ENCODE measurements at places on chromosomes 6 and 20.

DNA sequence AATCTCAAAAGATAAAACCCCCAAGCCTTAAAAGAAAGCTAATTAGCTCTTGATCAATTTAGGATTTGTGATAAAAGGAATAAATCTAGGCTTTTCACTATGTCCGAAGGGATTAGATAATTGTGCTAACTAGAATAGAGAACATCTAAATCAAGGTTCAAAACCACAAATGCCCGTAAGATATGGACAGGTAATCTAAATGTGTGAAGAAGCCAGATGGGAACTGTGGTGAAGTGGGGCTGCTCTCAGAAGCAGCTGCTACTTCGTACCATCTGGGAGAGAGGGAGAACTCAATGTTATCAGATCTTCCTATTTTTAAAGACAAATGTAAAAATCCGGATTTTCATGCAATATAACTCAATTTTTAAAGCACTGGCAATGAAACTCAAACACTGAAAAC is 44.2 kb downstream of the NCOA6 start:
- DNase-seq, result no peak

DNA sequence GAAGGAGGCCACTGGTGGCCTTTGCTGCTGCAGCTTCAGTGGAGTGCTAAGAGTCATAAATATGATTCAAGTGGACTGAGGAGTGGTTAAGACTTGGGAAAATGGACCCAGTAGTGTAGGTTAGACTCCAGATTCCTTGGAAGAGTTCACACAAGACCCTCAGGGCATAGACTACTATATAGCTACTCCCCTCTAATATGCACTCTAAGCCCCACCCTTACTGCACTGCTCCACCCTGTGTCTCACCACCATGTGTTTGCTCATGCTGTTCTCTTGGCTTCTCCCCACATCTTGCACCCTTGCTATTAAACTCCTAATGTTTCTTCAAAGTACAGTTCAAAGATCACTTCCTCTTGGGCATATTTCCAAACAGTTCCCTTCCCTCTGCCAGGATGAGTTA is 5.7 kb downstream of the KCNQ5 start:
- DNase-seq, result no peak

DNA sequence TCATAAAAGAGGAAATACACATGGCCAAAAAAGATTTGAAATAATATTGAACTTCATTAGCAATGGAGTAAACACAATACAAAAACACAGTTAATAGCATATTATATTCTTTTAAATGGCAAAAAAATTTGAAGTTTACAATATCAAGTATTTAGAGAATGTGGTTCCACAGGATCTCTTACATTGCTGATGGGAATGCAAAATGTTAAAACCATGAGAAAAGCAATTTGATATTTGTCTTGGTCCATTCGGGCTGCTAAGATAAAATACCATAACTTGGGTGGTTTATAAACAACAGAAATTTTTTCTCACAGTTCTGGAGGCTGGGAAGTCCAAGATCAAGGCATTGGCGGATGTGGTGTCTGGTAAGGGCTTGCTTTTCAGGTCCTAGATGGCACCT is 154.0 kb upstream of the PLN start:
- DNase-seq, result no peak

DNA sequence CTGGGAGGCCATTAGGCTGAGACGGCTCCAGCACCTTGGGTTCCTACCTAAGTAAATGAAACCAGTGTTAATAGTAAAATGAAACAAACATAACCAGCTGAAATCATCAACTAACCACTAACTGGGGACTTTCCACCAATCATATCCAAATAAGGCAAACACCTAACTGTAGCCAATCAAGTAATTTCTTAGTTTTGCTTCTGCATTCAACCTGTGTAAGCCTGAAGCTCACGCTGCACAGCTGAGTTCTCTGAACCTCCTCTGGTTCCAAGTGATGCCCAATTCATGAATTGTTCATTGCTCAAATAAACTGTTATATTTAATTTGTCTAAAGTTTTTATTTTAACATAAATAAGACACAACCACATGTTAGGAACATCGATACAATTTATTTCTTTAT is 22.5 kb downstream of the KLHL32 start:
- DNase-seq, result no peak

- DNase-seq, result no peak
These were observed 318.2 kb downstream of the SAMD5 start for GRCh38 chr6:147826698-147827097.

DNA sequence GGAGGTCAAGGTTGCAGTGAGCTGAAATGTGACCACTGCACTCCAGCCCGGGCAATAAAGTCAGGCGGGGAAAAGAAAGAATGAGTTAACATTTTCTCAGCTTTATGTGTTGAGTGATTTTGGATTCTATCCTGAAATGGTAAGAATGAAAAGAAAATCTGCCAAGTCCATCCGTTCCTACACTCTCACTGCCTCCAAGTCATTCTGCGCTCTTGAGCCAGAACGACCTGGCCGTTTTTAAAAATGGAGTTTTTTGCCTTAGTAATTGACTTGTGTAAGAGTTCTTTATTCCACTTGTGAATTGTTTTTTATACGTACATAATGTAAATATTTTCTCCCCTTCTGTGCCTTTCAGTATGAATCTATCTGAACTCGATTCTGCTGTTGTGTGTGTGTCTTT is 28.7 kb downstream of the DNAJC5 start:
- no peak for DNase-seq

DNA sequence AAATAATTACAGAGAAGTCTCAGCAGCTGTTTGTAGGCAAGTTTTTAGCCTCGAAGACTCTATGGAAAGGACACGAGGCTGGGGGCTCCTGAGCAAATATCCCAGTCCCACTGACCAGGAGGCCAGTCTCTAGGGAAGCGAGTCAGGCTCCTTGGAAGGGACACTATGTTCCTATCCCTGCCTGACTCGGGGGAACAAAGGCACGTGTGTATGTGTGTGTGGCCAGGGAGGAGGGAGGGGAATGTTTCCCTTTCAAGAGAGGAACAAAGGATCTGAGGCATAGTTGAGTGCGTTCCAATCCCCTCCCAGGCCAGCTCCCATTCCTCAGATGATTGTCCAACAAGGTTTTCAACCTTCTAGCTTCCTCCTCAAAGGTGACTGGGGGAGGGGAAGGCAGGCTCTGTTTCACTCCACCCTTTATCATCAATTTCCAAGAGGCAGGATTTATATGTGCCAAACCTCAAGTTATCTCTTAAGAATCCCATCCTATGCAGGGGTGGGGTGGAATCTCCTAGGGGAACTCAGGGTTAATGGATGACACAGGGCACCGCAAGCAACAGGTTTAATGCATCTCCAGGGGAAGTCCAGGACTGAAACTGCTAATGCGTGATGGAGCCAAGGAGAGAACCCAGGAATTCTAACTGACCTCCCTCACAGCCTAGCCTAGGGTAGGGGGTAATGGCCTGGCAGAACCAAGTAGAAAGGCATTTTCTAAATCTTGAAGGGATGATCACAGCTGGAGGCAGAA is 9.9 kb downstream of the BCL2L1 start:
- peak; percentile 64 for DNase-seq

GRCh38 chr6:163175301-163175700 is 239.2 kb upstream of the QKI start:
- DNase-seq, result no peak

GRCh38 chr6:32244946-32245398 is 21.1 kb upstream of the NOTCH4 start:
- DNase-seq, result peak; percentile 17

- peak; percentile 49 for DNase-seq
These were observed 76.6 kb upstream of the CCDC167 start for GRCh38 chr6:37576336-37576737.

- no peak for DNase-seq
These were observed 284.5 kb upstream of the GJE1 start for GRCh38 chr6:141848029-141848890.

DNA sequence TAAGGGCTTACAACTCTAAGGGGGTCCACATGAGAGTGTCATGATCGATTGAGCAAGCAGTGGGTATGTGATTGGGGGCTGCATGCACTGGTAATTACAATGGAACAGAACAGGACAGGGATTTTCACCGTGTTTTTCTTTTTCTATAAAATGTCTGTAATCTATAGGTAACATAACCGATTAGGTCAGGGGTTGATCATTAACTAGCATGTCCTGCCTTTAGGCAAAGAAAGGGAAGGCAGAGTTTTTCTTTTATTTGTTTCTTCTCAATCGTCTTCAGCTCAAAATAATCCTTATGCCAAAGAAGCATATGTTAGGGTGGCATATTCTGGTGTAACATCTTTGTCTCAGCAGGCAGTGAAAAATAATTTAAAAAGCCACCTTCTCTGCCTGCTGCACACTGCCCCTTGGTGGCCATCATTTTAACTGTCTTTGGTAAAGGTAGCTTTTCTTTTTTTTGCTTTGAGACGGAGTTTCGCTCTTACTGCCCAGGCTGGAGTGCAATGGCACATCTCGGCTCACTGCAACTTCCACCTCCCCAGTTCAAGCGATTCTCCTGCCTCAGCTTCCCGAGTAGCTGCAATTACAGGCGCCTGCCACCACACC is 9.7 kb upstream of the CEP43 start:
- no peak for DNase-seq

- no peak for DNase-seq
These were observed 39.9 kb upstream of the RNF8 start for GRCh38 chr6:37313723-37314486.

DNA sequence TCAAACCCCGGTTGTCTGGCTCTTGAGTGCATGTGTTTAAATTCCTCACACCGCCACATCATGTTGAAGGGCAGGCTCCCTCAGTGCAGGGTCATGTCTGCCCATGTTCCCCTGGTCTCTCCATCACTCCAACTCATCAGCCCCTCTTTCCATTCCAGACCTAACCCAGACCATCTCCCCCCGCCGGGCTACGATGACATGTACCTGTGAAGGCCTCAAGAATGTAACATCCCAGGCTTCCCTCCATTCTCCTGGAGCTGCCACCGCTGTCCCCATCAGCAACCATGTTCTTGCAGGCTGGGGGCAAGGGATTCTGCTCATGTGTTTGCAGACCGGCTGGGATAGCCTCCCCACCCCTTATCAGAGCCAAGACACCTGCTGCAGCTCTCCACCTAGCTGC is 19.9 kb downstream of the TMEM74B start:
- DNase-seq, result no peak

DNA sequence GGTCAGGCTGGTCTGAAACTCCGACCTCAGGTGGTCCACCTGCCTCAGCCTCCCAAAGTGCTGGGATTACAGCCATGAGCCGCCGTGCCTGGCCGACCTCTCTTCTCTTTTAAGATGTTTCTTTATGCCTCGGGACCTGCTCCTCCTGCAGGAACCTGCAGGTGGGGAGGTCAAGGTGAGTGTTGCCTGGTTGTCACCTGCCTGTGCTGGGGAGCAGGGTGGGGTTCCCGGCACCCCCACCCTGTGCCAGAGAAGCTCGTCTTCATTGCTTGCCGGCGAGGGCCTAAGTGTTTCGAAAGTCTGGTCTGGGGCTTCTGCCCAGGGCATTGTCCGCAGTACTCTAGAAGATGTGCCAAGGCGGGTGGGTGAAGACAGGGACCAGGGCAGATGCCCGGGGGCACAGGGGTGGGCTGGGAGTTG is 36.0 kb downstream of the SYNJ2 start:
- DNase-seq, result no peak

- no peak for DNase-seq
These were observed 16.7 kb downstream of the TAB2 start for GRCh38 chr6:149334201-149334600.

DNA sequence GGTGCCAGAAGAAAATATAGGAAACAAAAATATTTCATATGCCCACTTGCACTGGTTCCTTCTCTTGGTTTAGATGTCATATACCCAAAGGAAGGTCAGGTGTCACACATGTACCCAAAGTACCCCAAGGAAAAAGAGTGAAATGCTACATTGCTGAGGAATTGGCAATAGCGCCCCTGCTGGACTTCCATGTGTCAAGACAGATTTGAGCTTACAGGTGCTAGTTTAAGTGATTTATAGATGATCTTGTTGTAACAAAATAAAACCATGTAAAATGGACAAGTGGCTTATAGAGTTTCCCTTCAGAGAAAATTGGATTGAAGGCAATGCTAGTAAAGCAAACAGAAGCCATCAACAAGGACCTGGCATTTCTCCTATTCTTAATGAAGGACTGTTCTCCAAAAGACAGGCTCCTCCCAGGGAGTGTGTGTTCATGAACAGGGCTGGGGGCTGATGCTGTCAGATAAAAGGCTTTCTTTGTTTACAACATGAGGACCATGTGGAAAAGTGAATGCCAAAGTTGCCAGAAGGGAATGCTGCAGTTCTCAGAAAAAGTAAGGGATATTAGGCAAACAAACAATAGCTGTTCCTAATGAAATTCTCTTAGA is 64.3 kb upstream of the PAK5 start:
- no peak for DNase-seq

GRCh38 chr20:61219021-61219431 is 33.0 kb upstream of the CDH4 start:
- peak; percentile 50 for DNase-seq

DNA sequence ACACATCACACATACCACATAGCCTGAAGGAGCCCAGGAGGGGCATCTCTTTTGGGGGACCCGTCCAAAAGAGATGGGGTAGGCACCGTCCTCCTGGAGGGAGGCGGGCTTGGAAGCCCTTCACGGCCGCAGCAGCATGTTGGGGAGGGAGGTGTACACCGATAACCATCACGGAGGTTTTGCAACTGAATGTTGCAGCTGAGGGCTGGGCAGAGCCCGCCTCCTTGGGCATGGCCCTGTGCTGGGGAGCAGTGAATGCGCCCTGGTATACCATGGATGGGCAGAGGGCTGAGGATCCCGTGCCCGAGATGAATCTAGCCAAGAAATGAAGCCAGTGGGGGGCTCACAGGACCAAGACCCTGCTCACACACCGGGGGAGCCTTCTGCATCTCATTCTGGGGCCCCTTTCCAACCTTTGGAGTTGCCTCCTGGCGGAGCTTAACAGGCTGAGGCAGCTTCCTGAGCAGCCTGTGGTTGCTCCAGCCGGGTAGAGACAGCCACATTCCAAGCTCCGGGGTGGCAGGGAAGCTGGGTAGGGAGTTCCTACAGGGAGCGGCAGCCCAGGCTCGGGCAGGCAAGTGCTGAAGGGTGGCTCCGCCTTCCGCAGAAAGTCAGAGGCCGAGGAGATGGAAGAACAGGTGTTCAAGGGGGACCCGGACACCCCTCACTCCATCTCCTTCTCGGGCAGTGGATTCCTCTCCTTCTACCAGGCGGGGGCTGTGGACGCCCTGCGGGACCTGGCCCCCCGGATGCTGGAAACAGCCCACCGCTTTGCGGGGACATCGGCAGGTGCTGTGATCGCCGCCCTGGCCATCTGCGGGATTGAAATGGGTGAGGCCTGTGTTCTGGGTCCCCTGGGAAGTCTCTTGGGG is at the start of gene PNPLA1:
Gene PNPLA1 (plus strand): TSS at position 227 of the 872 bp plus-strand sequence. CDS start 400 bp downstream, at position 627.
- DNase-seq, result no peak

DNA sequence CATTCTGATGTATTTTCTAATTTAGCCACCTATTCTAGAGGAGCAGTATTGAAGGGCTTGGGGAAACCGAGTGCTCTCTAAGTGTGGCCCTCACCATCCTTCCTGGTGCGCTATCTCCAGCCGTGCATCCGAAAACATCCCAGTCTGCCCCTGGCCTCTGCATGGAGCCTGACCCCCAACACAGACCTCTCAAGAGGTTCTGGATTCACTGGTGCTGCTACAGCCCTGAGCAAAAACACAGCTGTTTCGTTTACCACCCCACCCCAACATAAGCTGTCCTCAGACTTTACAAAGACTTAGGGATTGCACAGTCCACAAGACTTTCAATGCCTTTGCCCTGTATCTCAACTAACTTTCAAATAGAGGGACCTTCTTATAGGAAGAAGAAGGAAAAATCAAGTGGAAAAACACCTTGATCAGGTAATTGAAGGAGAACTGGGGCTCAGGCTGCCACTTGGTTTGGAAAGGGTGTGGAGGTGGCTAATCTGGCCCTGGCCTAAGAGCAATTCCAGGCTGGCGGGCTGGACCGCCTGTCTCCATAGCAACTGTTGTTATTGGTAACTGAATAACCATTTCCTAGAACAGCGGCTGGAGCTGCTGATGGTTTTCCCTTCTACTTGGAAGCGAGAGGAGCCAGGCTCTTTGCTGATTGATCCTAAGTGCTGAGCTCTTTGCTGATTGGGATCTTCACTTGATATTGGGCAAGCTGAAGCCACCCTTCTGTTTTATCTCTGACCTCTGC is 90.2 kb upstream of the TOX2 start:
- no peak for DNase-seq

Measured in GM04503 (cell line).